ENCODE measurements at places on chromosomes 1 and 21. TPM values are rescaled to one million over a fixed set of nuclear protein-coding genes. Genes with fewer than 3 reads are reported as not detected.

DNA sequence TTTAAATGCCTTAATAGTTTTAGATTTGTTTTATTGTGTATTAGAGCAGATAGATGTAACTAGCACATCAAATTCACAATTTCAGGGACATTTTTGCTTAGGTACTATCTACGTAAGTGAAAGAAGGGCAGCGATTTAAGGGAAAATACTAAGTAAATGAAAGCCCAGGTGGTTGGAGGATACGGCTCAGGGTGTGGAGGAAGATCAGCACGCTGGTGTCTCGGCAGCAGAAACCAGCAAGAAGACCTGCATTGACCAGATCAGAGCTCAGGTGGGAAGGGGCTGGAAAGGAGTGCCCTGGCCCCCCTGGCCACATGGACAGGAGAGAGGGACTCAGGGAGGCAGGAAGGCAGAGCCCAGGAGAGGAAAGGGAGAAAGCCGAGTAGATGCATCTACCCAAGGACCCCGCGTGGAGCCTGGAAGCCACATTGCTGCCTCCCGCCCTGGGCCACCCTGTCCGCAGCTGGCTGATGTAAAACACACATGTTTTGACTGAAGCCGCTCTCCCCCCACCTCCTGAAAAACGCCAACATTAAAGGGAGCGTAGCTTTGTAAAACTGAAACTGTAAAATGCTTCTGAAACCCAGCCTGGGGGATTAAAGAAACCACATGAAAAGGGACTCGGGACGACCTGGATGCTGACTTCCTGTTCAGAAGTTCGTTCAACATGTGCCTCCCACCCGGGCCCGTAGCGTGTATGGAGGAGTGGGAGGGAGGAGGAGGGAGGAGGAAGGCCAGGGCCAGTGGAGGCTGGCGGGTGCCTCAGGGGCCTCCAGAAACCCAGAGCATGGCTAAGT, 72.6 kb upstream of the TARDBP start:
- DNase-seq = no peak

The RCAN3 gene
- 7.6 TPM for total RNA-seq

DNA sequence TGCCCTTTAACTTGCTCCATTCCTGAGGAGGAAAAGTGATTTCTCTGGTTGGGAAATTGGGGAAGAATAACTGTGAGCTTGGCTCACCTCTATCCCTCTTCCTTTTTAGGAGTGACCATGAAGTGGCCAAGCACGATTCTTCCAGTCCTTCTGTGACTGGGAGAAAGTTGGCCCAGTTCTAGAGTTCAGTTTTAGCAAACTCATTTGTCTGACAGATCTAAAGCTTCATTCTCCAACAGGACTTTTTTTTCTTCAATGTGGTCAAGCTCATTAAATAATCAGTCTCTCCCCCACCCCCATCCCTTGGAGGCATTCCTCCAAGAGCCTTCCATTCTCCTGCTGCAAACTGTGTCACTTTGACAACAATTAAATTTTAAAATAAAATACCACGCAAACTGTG, 6.4 kb upstream of the AGL start:
- peak; percentile 6 for DNase-seq

- DNase-seq = no peak
These were observed 7.9 kb downstream of the ITSN1 start for GRCh38 chr21:33650230-33650629.

DNA sequence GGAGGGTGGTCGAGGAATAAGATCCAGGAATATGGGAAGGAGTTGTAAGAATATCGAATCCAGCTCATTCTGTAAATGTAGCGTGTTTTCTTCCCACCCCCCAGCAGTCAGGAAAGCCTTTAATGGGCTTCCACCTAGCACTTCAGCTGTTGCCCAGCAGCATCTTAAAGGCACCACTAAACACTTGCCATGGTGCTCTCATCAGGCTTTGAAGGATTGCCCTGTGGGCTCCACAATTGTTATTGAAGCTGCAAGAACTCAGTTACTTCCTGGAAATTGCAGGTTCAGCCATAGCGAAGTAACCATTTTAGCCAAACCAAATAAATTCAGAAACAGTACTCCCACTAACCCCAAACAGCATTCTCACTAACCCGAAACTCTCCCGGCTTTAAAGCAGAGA, 511.2 kb downstream of the PLPP3 start:
- DNase-seq = no peak

DNA sequence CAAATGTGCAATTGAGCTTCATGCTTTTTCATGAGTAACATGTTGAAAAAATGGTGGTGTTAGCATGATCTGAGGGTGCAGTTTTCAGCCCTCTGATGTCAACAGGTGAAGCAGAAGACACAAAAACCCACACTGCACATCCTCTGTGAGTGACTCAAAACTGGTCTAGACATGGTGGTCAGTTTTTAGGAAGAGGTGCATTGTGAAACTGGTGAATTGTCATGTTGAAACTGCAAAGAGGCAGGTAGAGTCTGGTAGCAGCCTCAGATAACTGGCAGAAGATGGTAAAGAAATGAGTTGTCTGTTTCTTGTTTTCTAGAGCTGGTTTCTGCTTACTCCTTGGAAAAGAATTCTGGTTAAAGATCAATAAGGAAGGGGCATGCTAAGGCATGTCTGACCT, 97.3 kb upstream of the HMCN1 start:
- DNase-seq = no peak

The MIXL1 gene
- not detected for total RNA-seq

DNA sequence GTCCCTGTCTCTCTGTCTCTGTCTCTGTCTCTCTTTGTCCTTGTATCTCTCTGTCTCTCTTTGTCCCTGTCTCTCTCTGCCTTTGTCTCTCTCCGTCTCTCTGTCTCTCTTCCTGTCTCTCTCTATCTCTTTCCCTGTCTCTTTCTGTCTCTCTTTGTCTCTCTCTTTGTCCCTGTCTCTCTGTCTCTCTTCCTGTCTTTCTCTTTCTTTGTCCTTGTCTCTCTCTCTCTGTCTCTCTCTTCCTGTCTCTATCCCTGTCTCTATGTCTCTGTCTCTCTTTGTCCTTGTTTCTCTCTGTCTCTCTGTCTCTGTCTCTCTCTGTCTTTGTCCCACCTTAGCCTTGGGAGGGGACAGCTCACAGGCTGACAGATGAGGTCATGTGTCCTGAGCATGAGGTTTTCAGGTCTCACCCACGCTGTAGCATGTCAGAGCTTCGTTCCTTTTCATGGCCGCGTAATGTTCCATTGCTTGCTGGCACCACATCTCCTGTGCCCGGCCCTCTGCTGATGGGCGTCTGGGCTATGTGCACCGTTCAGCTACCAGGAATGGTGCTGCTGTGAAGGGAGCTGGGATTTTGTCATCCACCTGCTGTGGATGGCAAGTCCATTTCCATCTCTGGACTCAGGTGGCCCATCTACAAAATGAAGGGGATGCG, 27.6 kb downstream of the TP73 start:
- DNase-seq = no peak

DNA sequence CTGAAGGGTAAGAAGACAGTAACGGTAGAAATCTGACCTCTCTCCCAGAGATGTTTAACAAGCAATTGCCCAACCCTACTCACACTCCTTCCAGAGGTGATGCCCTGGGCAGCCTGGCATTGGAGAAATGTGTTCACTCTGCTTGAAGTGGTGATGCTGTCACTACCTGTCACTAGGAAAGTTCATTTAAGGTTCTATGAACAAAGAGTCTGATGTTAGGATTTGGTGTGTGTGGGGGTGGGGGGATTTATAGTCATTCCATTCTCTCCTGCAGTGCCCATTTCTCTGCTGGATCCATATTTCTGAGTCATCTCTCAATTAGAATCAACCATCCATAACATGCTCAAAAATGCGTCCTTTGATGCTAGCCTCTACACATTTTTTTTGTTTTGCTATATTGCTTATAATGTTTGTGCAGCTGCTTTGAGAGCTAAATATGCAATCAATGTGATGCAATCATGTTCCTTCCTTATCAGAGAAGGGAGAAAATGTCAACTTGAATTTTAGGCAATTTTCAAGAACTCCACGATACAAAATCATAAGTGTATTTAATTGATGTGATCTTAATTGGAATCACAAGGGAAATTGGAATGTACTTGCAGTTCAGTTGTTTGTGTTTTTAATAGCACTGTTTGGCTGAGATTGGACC, 173.9 kb downstream of the DUSP10 start:
- DNase-seq = no peak

DNA sequence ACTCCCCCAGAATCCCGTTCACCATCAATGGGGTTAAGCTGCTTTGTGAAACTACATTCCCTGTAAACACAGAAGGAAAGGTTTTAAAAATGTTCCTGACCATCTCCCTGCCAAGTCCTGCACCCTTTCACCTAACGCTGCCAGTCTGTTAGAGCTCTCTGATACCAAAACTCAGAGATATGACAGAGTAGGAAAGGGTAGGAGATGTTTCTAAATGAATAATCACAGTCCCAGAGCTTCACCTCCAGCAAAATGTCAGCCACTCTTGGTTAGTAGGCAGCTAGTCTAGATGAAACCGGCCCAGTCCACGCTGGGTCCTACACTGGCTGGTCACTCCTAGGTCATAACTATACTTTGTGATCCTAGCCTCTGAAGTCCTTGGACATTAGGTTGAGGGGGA, 26.7 kb downstream of the SLAMF6 start:
- DNase-seq = no peak

The LINGO4 gene
- not detected for total RNA-seq

The GNL2 gene
- total RNA-seq = 57.0 TPM

DNA sequence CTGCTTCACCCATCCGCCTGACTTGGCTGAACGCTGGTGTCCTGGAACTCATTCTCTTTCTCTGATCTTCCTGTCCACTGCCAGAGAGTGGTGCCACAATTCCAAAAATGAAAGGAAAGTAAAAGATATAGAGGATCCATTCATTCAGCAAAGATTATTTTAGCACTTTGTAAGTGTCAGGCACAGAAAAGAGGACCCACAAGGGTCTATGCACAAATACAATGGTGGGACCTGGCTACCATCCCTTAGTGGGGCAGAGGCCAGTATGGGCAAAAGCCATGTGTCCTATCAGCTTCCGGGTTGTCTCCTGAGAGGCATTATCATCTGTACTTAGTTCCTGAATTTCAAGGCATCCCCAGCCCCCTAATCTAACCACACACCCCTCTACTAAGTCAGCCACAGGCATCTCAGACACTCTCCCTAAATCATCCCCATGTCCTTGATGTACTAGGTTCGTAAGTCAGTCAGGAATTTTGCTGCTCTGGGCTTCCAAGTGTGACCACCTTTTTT, 19.0 kb downstream of the SSR2 start:
- no peak for DNase-seq

- peak; percentile 24 for DNase-seq
These were observed 44.9 kb downstream of the EVA1C start for GRCh38 chr21:32457360-32457840.

The ASCL5 gene
- 0.62 TPM for total RNA-seq

DNA sequence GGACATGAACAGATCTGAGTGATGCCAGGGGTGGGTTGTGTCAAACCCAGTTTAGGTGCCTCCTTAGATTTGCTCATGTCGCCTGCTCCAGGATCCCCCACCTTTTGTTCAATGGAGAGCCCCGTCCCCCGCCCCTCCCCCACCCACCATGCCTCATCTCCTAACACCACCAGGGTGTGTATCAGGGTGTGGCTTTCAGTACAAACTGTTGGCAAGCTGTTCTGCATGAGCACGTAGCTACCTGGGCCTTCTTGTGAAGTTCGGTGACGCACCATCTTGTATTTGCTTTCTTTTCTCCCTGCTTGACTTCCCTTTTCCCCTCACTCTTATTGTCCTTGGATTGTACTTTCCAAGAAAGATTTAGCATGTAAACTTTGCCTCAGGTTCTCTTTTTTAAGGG, 94.8 kb downstream of the EBNA1BP2 start:
- DNase-seq = no peak

GRCh38 chr1:235199441-235199840, 38.4 kb upstream of the RBM34 start:
- DNase-seq = peak; percentile 46

The PLA2G2D gene
- total RNA-seq = not detected

DNA sequence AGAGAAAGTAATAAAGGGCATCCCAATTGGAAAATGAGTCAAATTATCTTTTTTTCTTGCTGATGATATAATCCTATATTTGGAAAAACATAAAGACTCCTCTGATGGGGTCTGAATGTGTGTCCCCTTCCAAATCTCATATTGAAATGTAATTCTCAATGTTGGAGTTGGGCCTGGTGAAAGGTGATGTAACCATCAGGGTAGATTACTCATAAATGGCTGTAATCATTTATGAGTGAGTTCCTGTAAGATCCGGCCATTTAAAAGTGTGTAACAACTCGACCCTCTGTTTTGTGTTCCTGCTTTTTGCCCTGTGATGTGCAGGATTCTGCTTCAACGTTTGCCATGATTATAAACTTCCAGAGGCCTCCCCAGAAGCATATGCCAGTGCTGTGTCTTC, 44.3 kb upstream of the MAP1LC3C start:
- no peak for DNase-seq

The PLPPR4 gene
- total RNA-seq = 47.3 TPM

The MPL gene
- not detected for total RNA-seq

The DISP3 gene
- not detected for total RNA-seq

GRCh38 chr1:81571946-81572345, 228.8 kb upstream of the ADGRL2 start:
- no peak for DNase-seq

DNA sequence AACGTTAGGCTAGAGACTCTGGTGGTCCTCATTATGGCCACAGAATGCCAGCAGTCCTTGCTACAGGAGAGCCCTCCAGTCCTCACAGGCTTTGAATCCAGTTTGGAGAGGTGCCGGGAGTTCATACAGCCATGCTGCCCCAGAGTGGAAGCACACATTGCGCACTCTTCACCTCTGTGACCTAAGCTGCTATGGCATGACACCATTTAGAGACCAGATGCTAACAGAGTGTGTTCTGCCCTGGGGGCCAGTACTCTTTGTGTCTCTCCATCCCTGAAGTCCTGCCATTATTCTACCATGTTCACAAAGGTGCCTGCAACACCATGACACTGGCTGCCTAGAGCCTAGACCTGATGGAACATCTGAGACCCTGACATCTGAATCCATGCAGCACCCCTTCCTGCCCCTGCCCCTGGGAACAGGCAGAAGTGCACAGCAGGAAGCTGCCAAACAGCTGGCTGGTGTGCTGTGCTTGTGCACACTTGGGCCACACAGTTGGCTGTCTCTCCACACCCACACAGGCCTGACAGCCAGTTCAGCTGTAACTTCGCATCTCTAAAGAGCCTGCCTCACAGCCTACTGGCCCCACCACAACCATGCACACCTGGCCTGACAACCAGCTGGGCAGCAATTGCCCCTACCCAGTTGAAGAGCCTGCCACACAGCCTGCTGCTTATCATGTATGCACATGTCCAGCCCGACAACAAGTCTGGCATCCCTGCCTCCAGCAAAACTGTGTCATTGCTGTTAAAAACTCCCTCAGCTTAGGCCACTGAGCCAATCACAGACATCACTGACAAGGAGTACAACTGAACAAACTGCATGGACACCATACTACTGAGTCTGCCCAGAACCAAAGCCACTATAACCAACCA, 49.1 kb downstream of the MCOLN2 start:
- DNase-seq = no peak

DNA sequence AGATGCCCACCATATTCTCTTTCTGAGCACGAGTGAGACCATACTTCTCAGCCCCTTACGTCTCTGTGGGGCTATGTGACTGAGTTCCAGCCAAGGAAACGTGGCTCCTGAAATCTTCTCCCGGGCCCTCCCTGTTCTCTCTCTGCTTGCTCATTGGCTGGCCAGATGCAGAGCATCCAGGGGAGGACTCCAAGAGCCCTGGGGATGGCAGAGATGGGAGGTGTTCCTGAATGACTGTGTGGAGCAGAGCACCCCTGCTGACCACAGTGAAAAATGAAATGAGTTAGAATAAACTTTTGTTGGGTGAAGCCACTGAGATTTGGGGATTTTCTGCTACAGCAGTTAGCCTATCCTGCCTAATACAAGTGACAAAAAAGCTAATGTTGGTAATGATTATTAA, 23.8 kb downstream of the KIAA0040 start:
- no peak for DNase-seq

GRCh38 chr1:239302696-239303095, 83.7 kb upstream of the CHRM3 start:
- DNase-seq = no peak

Data from G401 (cell line).